ENCODE measurements at places on chromosomes 7 and 10. TPM values are rescaled to one million over a fixed set of nuclear protein-coding genes. Genes with fewer than 3 reads are reported as not detected.

SLC18A2 gene
- 0.35 TPM for total RNA-seq

SDK1 gene
- 29.2 TPM for total RNA-seq

DNA sequence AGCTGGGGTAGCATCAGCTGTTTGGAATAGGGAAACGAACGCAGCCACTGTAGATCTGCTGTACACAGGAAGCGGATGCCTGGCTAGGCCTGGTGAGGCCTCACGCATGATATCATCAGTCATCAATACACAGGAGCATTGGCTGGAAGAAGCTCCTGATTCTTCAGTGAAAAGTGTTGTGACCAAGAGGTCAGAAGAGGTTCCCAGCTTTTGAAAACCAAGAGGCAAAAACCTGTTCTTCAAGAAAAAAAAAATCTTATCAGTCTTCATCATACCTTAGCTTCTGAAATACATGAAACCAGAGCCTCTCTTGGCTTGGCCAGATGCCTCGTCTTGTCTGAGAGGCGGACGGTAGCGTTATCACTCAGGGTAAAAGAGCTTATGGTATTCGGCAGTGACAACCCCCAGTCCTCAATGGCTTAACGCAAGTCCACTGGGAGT, 139.3 kb upstream of the TCF7L2 start:
- H3K27ac ChIP-seq: peak overlapping the region; percentile 49
- H3K27me3 ChIP-seq: no peaks in the 10 kb centered on the region
- no peak overlapping the region for H3K4me3 ChIP-seq
- H3K4me1 ChIP-seq: peaks cover 9% of the 10 kb centered on the region
- no peak for DNase-seq
- no peaks in the 10 kb centered on the region for H3K36me3 ChIP-seq

TSPAN33 gene
- total RNA-seq: 14.1 TPM

DNA sequence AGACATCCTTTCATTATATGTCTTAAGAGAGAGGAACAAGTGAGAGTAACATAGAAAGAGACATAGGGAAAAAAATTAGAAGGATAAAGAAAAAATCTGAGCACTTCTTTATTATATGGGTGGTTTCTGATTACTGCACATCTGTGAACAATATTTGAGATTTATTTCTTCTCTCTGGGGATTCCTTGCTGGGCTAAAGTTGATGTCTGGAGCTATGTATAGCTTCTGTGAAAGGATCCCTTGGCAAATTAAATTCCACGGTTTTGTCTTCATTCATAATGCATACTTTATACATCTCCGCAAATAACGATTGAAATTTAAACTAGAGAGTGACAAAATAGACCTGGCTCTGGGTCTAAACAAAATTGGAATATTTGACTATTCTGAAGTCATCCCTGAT, 232.2 kb upstream of the CTBP2 start:
- H3K27me3 ChIP-seq: no peaks in the 10 kb centered on the region
- H3K4me3 ChIP-seq: no peak overlapping the region
- H3K36me3 ChIP-seq: no peaks in the 10 kb centered on the region
- H3K27ac ChIP-seq: no peak overlapping the region
- H3K4me1 ChIP-seq: no peaks in the 10 kb centered on the region

DNA sequence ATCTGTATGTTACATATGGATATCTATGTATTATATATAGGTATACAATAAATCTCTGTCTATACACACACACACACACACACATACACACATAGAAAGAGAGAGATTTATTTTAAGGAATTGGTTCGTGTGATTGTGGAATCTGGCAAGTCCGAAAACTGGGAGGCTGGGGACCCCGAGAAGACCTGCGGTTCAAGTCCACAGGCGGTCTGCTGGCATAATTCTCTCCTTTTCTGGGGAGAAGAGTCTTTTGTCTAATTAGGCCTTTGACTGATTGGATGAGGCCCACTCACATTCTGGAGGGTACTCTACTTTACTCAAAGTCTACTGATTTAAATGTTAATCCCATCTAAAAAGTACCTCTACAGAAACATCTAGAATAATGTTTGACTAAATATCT, 65.1 kb downstream of the PAPSS2 start:
- H3K4me3 ChIP-seq: no peak overlapping the region
- no peak for DNase-seq
- H3K27ac ChIP-seq: no peak overlapping the region
- no peaks in the 10 kb centered on the region for H3K4me1 ChIP-seq
- no peaks in the 10 kb centered on the region for H3K27me3 ChIP-seq
- H3K36me3 ChIP-seq: peaks cover 3% of the 10 kb centered on the region
